ENCODE measurements at places on chromosomes 2 and 18.

GRCh38 chr2:85273738-85274731 is 53.8 kb downstream of the TGOLN2 start:
- no peak for DNase-seq

DNA sequence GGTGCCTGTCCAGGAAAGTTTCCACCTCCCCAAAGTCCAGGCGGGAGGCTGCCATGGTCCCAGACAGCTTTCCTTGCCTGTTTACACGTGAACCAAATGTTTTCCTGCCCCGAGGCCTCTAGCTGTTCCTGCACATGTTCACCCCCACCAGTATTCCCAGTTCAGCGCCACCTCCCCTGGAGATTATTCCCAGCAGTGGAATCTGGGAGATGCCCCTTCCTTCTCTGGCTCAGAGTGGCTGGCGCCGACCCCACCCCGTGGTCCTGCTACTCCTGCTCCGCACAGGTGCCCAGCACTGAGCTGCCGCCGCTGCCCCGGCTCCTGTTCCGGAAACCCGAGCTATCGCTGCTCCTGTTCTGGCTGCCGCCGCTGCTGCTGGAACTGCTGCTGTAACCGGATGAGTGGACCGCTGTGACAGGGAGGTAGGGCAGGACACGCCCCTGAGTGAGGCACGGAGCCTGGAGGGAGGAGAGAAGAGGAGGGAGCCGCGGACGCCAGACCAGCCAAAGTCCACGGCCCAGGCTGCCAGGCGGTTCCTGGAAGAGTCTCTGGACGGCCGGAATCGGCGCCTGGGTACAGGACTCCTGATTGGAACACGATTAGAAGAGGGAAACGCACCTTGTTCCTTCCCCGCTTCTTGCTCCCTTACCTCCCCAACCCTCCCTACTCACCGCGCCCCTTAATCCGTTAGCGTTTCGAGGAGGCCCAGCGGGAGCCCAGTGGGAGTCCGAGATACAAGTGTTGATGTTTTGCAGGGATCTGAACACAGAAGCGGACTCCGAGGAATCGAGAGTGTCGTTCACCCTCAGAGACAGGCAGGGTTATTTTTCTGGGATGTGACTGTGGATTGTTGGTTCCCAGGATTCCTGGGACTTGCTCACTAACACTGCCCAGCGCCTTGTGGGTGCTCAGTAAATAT is at the start of gene PDE11A:
PDE11A (minus strand) TSS at position 395 of the 919 bp plus-strand sequence; CDS start at position 55, 340 bp downstream.
- no peak for DNase-seq

GRCh38 chr18:7071600-7071999 is 46.0 kb downstream of the LAMA1 start:
- no peak for DNase-seq

DNA sequence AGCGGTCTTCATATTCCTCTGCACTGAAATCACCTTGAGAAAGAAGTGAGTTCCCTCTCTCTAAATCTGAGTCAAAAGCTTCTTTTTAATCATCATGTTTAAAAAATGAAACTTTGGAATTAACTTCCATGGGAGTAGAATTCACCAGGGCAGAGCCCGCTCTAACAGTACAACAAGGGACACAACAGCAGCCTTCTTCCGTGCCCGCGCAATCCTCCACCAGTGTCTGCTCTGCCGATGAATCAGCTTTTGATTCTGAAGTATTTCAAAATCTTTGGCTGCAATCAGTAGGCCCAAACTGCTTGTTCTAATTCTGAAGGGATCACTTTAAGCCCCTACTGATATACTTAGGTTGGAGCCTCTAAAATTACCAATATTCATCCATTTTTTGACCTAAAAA is 76.9 kb downstream of the USP40 start:
- DNase-seq, result no peak

GRCh38 chr18:80167931-80168330 is 58.9 kb downstream of the ADNP2 start:
- no peak for DNase-seq

GRCh38 chr2:112754564-112754963 is 9.8 kb downstream of the CKAP2L start:
- no peak for DNase-seq

- DNase-seq, result no peak
Measured at GRCh38 chr2:169895294-169895985, 68.2 kb downstream of the UBR3 start.

DNA sequence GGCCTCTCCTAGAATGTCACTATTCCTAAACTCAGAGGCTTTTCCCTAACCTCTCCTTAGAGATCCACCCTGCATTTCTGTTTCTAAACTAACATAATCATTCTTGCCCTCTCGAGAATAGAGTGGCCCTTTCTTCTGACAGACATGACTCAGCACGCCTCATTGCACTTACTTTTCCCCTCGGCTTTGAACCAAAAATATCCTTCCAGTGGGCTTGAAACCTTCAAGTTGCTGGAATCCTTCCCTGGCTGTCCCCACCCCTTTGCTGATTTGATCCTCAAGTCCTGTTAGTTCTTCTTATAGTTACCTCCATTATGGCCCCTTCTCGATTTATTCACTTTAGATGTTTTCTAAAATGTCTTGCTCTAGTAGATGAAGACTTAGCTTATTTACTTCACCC is 158.0 kb downstream of the LTBP1 start:
- no peak for DNase-seq

GRCh38 chr2:139918982-139919381 is 1138.8 kb upstream of the NXPH2 start:
- no peak for DNase-seq

GRCh38 chr2:39119732-39120520 is 925 bp downstream of the SOS1 start:
- peak; percentile 23 for DNase-seq

GRCh38 chr2:205161156-205161839 is 521.0 kb upstream of the NRP2 start:
- no peak for DNase-seq

DNA sequence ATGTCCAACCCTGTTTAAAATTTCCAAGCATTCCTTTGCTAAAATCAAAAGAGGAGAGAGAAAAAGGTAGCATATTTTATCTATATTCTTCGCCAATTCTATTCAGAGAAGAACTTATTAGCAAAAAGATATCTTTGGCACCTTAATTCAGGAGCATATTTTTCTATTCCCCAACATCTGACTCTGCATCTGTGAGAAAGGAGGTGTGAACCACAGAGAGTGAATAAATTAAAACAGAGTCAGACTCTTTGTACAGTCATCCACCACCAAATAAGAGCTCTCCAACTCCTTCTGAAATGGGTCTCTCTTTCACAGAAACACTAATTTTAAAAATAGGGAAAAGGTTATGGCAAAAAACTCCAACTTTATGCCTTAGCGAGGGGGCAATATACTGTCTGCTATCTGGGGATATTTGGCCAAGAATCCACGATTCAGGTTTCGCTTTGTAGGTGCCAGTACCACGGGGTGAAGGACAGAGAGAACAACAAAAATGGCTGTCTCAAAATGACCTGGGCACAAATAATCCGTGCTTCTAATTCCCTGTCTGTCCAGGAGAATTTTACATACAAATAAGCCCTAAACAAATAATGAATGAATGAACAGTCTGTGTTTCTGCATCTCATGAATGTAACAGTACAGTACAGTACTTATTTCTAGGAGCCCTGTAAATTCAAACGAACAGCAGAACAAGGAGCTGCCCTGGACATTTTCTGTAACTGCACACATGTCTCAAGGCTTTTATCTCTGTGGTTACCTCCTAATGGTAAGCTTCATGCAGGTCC is 43.4 kb downstream of the EPB41L3 start:
- DNase-seq, result no peak

GRCh38 chr2:133414486-133415209 is 153.6 kb downstream of the NCKAP5 start:
- DNase-seq, result no peak

- no peak for DNase-seq
Measured at GRCh38 chr2:14843507-14844204, 211.1 kb downstream of the LRATD1 start.

DNA sequence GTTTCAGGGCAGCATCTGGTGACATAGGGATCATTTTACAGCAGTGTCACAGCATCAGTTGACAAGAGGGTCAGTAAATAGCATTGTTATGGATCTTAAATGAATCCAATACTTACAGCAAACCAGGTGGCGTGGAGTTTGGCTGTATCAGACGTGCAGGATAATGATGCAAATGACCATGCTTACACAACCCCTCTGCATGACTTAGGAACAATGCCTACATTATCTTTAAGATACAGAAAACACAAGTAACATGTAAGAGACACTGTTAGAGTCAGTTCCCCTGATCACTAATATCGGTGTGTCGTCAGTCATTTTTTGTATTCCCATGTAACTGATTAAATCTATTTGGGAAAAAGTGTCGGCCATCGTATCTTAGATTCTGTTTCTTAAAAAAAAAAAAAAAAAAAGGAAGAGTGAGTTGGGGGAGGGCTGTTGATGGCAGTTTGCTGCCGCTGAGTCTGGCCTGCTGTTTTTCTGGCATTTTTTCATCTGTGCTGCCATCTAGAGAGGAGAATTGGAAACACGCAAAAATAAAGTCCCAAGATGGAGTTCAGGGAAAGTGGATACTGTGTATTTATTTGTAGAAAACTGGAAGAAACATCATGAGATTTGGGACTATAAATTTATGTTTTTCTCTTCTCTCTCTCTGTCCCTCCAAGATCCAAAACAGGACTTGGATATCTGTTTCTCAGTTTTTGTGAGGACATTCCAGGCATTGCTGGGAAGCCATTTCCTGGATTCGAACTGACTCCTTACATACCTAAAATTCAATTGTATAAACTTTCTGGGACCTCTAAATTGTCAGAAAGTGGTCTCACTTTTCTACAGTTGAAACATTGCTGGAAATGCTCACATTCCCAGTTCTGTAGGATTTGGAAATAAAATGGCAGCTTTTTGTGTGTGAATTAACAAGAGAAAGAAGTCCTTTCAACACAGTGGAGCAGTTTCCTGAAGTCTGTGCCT is 60.3 kb upstream of the AGPS start:
- DNase-seq, result no peak

- DNase-seq, result no peak
Measured at GRCh38 chr2:202072226-202072625, 829 bp upstream of the KIAA2012 start.

GRCh38 chr2:774436-774835 is 97.2 kb upstream of the TMEM18 start:
- no peak for DNase-seq

- no peak for DNase-seq
Measured at GRCh38 chr18:73945130-73945792, 202.4 kb downstream of the FBXO15 start.

- no peak for DNase-seq
Measured at GRCh38 chr2:38095996-38096861, 20.3 kb upstream of the CYP1B1 start.

DNA sequence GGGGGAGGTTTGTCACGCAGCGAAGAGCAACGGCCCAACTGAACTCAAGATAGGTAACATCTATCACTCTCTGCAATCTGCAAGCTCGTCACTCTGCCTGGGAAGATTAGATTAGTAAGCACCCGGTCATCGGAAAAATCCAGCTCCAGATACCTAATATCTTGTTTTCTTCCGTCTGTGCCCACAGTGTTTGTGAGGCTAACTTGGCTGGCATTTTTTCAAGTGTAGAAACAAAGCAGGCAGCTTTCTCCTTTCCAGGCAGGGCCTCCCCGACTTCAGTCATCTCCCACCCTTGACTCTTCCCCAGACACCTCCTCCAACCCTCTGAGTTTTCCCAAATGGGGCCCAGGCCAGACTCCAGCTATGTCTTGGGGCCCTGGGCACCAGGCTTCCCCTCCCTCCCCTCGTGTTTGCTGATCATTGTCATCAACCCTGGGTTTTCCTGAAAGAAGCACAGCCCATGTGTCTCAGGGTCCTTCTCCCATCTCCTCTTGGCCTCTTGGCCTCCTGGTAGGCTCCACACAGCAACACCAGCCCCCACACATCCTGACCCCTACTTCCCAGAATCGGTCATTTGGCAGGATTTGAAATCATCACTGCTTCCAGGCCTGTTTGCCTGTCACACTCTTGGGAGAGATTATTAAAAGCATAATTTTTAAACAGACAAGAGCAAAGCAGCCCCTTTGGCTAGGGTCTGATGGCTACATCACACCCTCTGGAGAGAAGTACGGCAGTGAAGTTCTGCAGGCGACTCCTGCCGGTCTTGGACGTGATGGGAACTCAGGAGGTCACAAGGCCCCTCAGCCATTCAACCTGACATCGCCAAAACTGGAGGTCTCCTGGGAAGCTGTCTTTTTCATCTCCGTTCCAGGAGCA is 144.9 kb upstream of the ID2 start:
- DNase-seq, result no peak

- no peak for DNase-seq
Measured at GRCh38 chr18:5122272-5122671, 74.8 kb downstream of the AKAIN1 start.

DNA sequence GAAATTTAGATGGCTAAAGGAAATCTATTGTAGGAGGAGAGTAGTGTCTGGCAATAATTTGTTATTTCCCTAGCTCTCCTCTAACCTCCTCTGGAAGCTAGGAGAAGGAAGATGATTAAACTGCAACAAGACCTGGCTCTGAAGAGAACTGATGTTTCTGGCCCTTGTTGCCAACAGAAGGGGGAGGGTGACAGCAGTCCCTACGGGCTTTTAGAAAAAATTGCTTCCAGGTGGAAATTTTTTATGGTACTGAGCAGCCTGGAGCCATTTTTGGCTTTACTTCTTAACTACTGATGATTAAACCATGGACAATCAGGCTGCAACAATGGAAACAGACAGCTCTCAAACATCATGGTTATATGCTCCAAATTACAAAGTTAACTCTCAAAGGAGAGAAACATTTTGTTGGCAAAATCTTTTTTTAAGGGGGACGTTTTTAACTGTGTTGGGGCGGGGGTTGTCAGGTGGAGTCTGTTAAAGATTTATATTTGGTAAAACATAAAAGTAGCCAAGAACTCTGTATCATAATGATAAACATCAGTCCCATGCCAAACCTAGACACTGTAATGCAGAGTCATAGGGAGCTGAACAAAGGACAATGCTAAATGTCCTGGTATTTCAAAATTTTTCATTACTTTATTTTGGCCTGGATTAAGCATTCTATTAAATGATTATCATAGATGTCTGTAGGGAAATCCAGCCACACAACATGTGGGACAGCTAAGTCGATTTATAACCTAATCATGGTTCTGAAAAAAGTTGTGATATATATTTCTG is 70.0 kb downstream of the EXOC6B start:
- no peak for DNase-seq

- no peak for DNase-seq
Measured at GRCh38 chr2:24852431-24853020, 59.3 kb downstream of the CENPO start.

DNA sequence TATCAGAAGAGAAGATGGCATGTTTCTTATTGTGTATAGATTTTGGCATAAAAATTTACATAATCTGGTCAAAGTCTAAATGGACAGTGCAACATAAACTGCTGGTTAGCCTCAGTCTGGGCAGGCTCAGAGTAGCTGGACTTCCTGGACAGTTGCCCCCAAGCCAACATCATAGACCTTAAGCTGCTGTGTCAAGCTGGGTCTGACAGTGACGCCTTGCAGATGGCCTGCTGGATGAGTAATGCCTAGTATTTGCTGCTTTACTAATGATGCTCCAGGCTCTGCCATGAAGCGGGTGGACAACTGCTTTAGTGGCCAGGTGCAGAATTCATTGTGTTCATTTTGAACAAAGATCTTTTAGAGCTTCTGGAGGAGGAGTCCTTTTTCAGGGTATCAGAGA is 603.7 kb upstream of the ZEB2 start:
- no peak for DNase-seq

GRCh38 chr18:21612125-21613039 is at the start of gene SNRPD1:
Gene SNRPD1, plus strand, starts transcription at chr18:21612314. Its CDS starts 116 bp downstream, at chr18:21612430.
- peak; percentile 86 for DNase-seq

Data from T-helper 2 cell (primary cell).